ENCODE measurements at places on chromosomes 16 and 17.

GRCh38 chr17:60602385-60602742 is 2.4 kb downstream of the PPM1D start:
- DNase-seq, result no peak

GRCh38 chr17:19948116-19948943 is 29.3 kb downstream of the AKAP10 start:
- peak; percentile 29 for DNase-seq

GRCh38 chr16:78894886-78895285 is 705.7 kb downstream of the MAF start:
- no peak for DNase-seq

- DNase-seq, result peak; percentile 74
Measured at GRCh38 chr16:85416228-85417109, 196.7 kb upstream of the GSE1 start.

GRCh38 chr16:53156516-53156915 is 101.7 kb downstream of the CHD9 start:
- no peak for DNase-seq

GRCh38 chr17:39161962-39162361 is 4.0 kb downstream of the ARL5C start:
- DNase-seq, result no peak

DNA sequence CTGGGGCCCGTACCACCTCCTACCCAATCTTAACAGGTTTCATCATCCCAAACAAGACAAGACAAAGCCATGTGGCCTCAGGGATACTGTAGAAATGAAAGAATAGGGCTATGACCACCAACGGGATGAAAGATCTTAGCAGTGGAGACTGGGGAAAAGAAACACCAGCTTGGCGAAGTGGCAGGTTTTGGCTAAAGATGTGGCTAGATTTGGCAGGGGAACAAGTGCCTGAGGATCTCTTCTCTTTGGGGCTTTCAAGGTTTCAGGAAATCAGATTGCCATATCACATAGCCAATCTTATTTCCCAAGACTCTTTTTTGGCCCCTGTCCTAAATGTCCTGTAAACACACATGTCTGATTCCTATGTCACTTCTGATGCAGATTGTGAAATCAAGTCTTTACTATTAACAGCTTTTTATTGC is 6.9 kb downstream of the KRT24 start:
- DNase-seq, result no peak

GRCh38 chr17:57396511-57396921 is 140.2 kb downstream of the MSI2 start:
- DNase-seq, result no peak

DNA sequence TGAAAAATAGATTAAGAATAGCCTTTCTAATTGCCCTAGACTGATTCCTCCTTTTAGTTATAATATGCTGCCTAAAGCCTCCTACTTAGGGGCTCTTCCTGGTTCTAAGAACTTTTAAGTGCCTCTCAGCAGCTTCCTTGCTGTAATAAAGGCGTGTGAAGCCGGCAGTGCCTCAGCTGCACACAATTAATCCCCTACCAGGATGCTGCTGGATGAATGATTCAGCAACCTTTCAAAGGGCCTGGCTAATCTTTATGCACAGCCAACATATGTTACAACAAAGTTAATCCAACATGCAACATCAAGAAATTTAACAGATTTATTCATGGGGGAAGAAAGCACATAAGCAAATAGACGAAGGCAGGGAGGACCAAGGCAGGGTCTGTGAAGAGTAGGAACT is 145.2 kb downstream of the PMP22 start:
- DNase-seq, result no peak

- DNase-seq, result peak; percentile 95
Measured at GRCh38 chr17:7627250-7628121, at the start of gene SAT2. Gene SAT2 (minus strand): TSS chr17:7627821. CDS start chr17:7627635, 186 bp downstream.

GRCh38 chr16:57127037-57127763 is 34.8 kb downstream of the CPNE2 start:
- DNase-seq, result no peak

DNA sequence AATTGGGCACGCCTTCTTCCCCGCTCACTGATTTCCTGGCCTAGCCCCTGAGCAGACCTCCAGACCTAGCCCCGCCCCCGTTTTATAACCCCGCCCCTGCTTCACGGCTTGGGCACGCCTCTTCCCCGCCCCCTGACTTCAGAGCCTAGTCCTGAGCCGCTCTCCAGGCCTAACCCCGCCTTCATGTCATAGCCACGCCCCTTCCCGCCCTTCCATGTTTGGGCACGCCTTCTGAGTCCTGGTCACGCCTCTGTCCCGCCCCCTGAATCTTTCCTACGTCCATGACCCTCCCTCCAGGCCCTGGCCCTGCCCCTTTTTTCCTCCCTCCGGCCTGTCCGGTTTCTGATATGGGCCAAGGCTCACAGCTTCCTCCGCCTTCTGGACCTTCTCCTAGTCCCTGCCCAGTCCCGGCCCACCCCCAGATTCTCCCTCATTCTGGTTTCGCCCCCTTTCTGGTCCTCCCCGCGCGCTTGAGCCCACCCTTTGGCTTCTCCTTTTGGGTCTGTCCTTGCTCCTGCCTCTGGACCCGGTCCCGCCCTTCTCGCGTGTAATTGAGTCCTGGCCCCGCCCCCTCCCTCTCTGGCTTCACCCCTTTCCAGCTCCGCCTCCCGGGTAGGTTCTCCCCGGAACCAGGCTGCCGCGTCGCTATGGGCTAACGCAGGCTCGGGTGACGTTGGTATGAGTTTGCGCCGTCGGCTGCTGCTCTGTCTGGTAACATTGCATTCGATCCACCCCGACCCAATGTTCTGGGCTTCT is 15.1 kb upstream of the EEF2K start:
- peak; percentile 100 for DNase-seq

DNA sequence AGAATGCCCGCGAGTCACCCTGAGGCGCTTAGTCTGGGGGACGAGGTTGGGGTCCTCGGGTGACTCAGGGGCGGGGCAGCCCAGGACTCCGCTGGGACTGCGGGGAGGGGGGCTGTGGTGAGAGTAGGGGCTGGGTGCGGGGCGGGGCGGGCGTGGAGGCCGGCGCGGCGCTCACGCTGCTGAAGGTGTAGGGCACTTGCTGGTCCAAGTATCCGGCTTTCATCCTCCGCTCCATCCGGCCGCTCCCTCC is 832 bp downstream of the ETV4 start:
- no peak for DNase-seq

DNA sequence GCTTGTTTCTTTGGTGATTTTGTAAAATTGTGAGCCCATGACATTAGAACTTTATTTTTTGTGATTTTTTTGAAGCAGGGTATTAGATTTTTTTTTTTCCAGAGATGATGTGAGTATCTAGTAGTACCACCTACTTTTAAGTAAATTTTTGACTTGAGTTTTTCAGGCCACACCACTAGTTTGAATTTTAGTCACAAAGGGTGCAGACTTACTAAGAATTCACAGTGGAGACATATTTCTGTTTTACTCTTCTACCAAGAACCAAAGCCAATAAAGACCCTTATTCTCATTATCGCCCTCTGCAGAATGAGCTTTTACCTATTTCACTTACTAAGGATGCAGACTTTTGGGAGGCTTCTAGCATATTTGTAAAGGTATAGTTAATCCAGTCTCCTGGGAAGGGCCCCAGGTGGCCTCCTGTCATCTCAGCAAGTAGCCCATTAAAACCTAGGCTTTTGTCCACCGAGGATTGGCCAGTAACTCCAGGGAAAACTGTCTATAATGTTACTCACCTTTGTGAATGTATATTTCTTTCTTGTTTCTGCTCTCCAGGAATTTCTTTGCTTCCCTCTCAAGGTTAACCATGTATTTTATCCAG is 30.6 kb downstream of the NLK start:
- DNase-seq, result no peak

- no peak for DNase-seq
Measured at GRCh38 chr16:8187782-8188372, 402.4 kb downstream of the TMEM114 start.

- DNase-seq, result no peak
Measured at GRCh38 chr17:10421900-10422542, at the start of gene MYH8. Gene MYH8 (minus strand): TSS chr17:10421950. CDS start chr17:10420227, 1,723 bp downstream.

GRCh38 chr16:70270176-70270575 is 18.4 kb upstream of the EXOSC6 start:
- DNase-seq, result no peak

GRCh38 chr17:7323731-7324437 is 5.3 kb downstream of the NEURL4 start:
- peak; percentile 37 for DNase-seq

DNA sequence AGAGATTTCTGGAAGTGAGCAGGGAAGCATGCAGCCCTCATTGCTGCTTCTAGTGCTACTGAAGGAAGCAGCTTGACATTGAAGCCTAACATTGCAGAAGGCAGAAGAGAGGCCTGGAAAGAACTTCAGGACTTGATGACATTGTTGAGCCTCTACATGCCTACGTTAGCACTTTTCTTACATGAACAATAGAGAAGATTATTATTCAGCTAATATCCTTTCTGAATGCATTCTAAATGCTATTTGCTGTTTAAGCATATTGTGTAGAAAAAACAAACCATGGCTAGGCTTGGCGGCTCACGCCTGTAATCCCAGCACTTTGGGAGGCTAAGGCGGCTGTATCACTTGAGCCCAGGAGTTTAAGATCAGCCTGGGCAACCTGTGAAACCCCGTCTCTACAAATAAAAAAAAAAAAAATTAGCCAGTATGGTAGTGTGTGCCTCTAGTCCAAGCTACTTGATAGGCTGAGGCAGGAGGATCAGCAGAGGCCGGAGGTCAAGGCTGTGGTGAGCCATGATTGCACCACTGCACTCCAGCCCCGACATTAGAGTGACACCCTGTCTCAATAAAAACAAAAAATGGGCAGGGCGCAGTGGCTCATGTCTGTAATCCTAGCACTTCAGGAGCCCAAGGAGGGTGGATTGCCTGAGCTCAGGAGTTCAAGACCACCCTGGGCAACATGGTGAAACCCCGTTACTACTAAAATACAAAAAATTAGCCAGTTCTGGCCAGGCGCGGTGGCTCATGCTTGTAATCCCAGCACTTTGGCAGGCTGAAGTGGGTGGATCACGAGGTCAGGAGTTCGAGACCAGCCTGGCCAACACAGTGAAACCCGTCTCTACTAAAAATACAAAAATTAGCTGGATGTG is 2.2 kb upstream of the AURKB start:
- DNase-seq, result peak; percentile 83

DNA sequence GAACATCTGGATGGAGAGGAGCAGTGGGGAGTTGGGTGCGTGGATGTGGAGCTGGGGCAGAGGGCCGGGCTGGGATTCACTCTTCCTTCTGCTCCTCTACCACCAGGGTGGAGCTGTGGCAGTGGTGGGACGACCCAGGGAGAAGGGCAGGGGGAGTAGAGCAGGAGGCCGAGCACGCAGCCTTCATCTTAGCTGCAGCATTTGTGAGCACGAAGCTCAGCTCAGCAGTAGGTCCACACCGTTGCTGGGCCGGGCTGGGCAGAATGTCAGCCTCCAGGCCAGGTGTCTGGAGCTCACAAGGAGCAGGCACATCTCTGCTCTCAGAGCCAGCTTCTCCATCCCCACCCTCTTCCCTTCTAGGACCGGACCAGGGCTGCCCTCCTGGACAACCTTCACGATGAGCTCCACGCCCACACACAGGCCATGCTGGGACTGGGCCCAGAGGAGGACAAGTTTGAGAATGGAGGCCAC is 55.7 kb downstream of the OR1D5 start:
- no peak for DNase-seq

DNA sequence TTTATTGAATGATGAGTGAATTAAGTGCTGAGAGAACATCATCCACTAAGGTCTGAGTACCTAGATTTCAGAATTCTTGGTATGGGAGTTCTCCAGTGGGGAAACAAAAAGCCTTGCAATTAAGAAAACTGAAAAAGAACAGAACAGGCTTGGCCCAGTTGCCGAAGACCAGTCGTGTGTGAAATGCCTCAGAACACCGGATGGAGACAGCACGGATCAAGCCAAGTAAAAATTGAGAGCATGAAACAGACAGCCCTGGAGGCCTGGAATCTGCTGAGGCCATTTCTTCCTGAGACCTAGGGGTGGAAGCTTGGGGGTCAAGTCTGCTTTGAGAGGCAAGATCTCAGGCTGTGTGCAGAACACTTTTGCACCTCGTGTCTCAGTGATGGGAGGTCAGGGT is 43.3 kb downstream of the GRIN2A start:
- DNase-seq, result no peak

DNA sequence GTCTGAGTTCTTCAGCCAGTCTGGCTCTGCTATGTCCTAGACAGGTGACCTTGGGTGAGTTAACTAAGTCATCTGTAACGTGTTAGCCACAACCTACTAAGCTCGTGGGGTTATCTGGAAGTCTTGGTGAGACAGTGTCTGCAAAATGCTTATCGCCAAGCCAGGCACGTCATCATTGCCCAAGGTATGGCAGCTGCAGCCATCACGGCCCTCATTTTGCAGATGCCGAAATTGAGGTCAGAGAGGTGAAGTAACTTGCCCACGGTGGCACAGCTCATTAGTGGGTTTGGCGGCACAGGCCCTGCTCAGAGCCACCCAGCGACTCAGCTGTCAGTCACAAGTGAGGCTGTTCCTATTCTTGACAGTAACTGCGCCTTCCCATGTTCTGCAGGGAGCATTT is 79.8 kb downstream of the CMIP start:
- no peak for DNase-seq

DNA sequence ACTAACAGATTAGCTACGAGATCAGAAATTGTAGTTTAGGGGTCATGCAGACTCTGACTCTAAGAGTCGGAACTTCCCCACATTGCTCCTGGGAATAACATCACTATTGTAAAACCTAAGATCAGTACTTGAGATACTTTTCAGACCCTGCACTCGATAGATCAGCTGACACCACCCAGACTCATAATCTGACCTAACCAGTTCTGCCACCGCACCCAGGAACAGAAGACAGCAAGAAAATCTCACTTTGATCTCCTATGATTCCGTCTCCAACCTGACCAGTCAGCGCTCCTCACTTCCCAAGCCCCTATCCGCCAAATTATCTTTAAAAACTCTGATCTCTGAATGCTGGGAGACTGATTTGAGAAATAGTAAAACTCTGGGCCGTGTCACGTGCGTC is 27.2 kb upstream of the ASGR2 start:
- no peak for DNase-seq

DNA sequence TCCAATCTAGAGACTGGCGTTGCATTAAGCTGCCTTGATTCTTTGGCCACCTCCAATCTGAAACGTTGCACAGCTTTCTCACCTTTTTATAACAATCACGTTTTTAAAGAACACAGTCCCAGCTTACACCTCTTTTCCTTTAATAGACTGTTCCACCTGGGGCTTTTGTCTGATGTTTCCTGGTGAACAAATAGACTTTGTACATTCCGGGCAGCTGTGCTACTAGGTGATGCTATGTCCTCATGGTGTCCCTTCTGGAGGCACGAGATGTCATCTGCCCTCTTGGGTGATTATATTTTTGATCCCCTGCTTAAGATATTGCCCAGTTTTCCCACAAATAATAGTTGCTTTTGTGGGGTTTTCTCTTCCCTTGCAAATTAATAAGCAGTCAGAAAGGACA is 225.5 kb downstream of the SOX9 start:
- no peak for DNase-seq

- no peak for DNase-seq
Measured at GRCh38 chr17:238964-239259, 57.5 kb upstream of the DOC2B start.
